ENCODE measurements at places on chromosomes 1 and 21. TPM values are rescaled to one million over a fixed set of nuclear protein-coding genes. Genes with fewer than 3 reads are reported as not detected.

Gene ATP1A4
- total RNA-seq: not detected

Gene TMIGD3
- not detected for total RNA-seq

Gene TFF2
- total RNA-seq: not detected

Gene FOXO6
- not detected for total RNA-seq

Gene HMGCS2
- total RNA-seq: not detected

Gene TFF3
- total RNA-seq: 0.29 TPM

Gene MTARC2
- 6.1 TPM for total RNA-seq

Gene MLLT11
- 3.1 TPM for total RNA-seq

Gene LRRC71
- total RNA-seq: not detected

Gene AGBL4
- total RNA-seq: not detected

Gene OLFML3
- 139 TPM for total RNA-seq

Gene DPYD
- 116 TPM for total RNA-seq

Gene RSPO1
- total RNA-seq: 0.15 TPM

Gene C21orf91
- total RNA-seq: 8.9 TPM

Measured in smooth muscle cell of trachea (primary cell).